Activated T-cell treated with anti-CD3 and anti-CD28 coated beads, Interleukin-2, amount 50 U/mL, for 72 hours (primary cell): ENCODE measurements at places on chromosomes 3 and 15. TPM values are rescaled to one million over a fixed set of nuclear protein-coding genes. Genes with fewer than 3 reads are reported as not detected.

GRCh38 chr3:66703501-66703900 lies 202.7 kb upstream of the LRIG1 start:
- DNase-seq: no peak

ATP13A5 gene
- total RNA-seq: not detected

FGF7 gene
- total RNA-seq: not detected

GOLGA6L22 gene
- total RNA-seq: not detected

- no peak for DNase-seq
These were observed 5.9 kb downstream of the USP3 start for GRCh38 chr15:63509955-63510940.

GOLGA8T gene
- total RNA-seq: not detected

XCR1 gene
- not detected for total RNA-seq

CASR gene
- 0.23 TPM for total RNA-seq

ABTB1 gene
- total RNA-seq: 27.0 TPM
